NCI-H2107 (cell line): ENCODE measurements at places on chromosomes 6 and 20.

GRCh38 chr6:148523551-148523950 lies 180.9 kb downstream of the SASH1 start:
- DNase-seq = no peak

DNA sequence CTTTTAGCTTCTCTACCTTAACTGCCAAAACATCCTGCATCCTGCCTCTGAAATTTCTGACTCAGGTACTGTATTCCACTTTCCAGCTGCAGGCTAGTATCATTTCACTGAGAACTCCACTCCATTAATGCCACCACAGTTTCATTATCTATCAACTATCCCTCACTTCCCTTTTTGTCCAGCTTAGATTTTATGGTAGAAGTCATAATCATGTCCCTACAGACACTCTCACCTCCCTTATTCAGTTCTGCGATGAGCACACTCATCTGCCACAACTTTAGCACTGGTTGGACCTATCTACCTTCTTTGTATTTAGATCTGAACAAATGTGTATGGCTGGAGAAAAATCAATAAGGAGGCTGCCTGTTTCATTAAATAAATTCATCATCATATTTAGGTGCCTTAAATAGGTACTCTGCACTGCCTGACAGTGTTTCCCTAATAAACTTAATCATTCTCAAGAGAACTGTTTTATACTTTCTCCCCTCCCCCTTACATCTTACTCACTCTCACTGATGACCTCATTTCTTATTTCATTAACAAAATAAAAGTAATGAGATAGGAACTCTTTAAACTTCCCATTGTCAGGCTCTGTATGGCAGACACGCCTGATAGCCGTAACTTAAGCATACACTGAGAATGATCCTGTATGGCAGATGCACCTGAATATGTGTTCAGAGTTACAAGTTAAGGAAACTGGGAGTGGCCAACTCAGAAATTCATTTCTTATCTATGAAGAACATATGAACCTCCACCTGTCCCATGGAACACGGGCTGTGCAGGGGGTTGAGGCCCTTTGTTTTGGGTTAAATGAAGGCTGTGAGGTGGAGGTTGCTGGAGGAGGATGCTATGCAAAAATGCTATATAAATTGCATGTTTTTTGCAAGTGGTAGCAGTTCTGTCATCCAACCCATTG lies 95.3 kb upstream of the MAN1A1 start:
- DNase-seq = no peak

DNA sequence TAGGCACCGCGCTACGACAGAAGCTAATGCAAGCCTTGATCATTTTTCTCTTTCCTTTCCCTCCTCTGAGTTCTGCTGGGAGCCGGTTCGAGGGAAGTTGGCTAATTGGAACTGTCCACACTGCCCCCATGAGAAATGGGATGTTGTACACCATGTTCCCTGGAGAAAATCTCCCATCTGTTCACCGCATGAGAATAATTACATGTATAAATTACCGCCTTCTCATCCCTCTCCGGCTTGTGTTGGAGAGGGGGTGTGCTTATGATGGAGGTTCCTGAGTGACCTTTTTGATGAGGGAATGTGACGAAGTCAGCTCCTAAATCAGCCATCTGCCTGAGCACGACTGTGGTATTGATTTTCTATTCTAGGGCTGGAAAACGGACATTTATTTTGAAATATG lies 320.2 kb upstream of the SULF2 start:
- no peak for DNase-seq

DNA sequence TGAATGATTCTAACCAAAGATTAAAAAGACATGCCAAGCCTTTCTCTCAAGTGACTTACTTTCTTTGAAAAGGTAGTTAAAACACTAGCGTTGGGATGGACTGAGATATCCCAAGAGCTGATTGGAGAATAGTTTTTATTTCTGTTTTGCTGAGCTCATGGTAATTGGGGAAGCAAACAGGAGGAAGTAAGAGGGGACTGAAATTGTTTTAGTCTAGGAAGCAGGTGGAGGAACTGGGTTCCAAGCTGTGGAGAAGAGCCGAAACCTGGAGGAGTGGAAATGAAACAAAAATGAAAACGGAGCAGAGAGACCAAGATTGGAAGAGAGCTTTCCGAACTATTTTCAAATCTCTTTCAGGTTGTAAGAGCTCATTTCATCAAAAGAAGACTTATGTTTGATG lies 59.9 kb upstream of the TENT5A start:
- DNase-seq = no peak

- no peak for DNase-seq
Observed at GRCh38 chr6:129100164-129100563, 217.2 kb downstream of the LAMA2 start.

DNA sequence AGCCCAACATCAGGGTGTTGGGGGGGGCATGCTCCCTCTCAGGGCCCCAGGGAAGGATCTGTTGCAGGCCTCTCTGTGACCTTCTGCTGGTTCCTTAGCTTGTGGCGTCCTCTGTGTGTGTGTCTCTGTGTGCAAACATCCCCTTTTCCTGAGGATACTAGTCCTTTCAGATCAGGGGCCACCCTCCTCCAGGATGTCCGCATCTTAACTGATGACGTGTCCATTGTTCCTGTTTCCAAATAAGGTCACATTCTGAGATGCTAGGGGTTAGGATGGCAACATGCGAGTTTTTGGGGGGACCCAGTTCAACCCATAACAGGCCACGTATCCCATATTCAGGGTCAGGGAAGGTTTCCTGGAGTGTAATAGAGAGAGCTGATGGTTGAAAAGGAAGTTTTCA lies 40.9 kb downstream of the GMPR start:
- no peak for DNase-seq

GRCh38 chr6:163588220-163588919 lies 173.9 kb downstream of the QKI start:
- DNase-seq = no peak

GRCh38 chr6:166567107-166567506 lies 19.4 kb downstream of the RAMACL start:
- no peak for DNase-seq

DNA sequence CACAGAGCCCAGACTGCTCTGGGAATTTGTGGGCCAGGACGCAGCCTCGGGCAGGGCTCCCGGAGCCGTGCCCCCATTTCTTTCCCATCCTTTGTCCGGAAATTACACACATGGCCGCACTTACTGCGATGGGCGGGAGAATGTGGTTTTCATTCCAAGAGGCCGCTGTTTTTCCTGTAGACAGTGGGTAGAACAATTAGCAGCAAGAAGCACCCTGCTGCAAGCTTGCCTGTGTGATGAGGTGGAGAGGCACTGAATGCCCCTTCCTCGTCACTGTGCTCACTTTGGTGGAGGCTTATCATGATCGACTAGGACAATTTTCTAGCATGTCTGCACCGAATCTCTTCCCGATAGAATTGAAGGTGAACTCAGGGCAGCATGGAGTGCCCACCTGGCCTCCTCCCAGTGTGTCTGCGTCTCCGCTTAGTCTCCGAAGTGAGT lies 102.8 kb downstream of the DACT2 start:
- no peak for DNase-seq

- DNase-seq = no peak
Observed at GRCh38 chr6:35059596-35060345, 81.4 kb downstream of the TCP11 start.

GRCh38 chr6:44004625-44005506 lies 122.4 kb downstream of the MRPL14 start:
- DNase-seq = no peak

- no peak for DNase-seq
Observed at GRCh38 chr6:90424580-90424979, 127.9 kb upstream of the BACH2 start.

GRCh38 chr6:117550618-117551242 lies 51.6 kb downstream of the GOPC start:
- no peak for DNase-seq

GRCh38 chr6:113068570-113068969 lies 721.4 kb downstream of the RFPL4B start:
- no peak for DNase-seq

DNA sequence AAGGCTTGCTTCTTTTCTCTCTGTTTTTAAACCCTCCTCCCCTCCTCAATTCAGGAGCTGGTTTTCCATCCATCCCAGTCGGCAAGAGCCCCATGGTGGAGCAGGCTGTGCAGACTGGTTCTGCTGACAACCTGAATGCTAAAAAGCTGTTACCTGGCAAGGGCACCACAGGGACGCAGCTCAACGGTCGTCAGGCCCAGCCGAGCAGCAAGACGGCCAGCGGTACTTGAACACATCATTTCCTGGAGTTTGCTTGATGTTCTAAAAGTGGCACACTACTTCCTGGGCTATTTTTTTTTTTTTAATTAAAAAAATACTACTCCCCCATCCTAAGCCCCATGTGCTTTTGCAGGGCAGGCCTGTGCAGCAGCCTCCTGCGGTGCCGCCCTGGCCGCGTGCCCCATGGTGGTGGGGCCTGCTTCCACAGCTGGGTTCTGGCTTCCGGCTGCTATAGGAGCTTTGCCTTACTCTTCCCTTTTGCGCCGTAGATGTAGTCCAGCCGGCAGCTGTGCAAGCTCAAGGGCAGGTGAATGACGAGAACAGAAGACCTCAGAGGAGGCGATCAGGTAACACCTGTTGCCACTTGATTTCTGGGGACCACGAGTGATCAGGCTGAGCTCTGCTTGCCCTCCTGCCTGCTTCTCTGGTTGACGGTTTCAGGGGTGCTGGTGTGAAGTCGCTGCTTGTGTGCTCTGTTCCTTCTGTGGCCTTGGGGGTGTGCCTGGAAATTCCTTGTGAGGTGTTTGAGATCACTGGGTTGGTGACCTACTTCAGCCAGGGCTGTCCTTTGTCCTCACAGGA lies 7.7 kb downstream of the LSM14B start:
- no peak for DNase-seq

GRCh38 chr20:49851991-49852390 lies 39.4 kb downstream of the SLC9A8 start:
- no peak for DNase-seq

GRCh38 chr6:38239719-38240451 lies 399.8 kb downstream of the BTBD9 start:
- DNase-seq = no peak

DNA sequence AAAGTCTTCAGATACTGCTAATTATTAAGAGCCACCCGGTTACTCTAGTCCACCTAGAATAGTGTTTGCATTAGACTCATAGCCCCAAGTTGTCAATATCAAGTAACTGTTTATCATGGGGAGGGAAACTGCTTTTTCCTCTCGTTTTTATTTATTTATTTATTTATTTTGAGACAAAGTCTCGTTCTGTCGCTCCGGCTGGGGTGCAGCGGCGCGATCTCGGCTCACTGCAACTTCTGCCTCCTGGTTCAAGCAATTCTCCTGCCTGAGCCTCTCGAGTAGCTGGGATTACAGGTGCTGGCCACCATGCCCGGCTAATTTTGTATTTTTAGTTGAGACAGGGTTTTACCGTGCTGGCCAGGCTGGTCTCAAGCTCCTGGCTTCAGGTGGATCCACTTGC lies 16.1 kb upstream of the CCDC170 start:
- no peak for DNase-seq

GRCh38 chr20:9668381-9668780 lies 154.0 kb downstream of the LAMP5 start:
- DNase-seq = no peak

DNA sequence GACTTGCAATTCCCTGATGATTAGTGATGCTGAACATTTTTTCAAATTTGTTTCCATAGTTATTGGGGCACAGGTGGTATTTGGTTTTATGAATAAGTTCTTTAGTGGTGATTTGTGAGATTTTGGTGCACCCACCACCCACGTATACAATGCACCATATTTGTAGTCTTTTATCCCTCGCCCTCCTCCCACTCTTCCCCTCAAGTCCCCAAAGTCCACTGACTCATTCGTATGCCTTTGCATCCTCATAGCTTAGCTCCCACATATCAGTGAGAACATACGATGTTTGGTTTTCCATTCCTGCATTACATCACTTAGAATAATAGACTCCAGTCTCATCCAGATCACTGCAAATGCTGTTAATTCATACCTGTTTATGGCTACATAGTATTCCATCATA lies 167.3 kb downstream of the MYLK4 start:
- DNase-seq = no peak

DNA sequence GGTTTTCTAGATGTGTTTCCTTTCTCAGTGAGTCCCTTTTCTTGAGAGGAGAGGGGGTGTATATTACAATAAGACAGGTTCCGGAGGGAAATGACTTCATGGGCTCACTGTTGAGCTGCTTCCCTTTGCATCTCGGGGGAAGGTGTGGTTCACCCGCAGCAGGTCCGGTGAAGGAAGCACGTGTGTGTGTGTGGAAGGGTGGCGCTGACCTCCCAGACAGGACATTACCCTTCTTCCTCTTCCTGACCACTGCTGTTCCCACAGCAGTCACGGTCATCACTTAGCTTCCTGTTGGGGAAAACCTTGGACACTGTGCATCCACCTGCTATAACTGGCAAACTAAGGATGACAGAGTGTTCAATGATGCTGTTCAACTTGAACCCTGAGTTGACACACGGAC lies 83.6 kb downstream of the PLEKHG1 start:
- no peak for DNase-seq

GRCh38 chr6:33313105-33313708 lies 671 bp downstream of the TAPBP start:
- DNase-seq = no peak

- DNase-seq = no peak
Observed at GRCh38 chr20:61933951-61934715, 131.5 kb downstream of the TAF4 start.

DNA sequence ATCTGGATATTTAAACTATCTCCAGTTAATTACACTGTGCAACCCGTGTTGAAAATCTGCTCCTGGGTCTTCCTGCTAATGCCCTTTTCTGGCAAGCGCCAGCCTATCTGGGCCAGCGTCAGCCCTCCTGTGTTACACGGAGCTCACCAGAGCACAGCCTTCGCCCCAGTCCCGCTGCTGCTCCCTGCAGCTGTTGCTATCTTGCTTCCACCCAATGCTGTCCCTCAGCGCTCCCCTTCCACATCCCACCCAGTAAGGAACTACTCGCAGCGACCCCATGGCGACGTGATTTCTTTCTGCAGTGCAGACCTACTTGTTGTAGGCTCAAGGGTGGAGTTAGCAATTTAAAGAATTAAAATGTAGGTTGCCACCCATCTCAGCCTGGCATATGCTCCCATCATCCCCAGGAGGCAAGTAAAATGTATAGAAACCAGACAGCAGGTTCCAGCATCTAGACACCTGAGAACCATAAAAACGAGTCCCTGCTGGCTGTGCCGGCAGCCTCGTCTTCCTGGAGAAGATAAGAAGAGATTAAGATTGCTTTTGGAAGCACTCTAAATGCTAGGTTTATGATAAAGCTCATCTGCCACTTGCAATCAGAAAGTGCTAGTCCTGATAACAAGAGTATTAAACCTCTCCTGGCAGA lies 254.3 kb upstream of the FOXQ1 start:
- DNase-seq = no peak

DNA sequence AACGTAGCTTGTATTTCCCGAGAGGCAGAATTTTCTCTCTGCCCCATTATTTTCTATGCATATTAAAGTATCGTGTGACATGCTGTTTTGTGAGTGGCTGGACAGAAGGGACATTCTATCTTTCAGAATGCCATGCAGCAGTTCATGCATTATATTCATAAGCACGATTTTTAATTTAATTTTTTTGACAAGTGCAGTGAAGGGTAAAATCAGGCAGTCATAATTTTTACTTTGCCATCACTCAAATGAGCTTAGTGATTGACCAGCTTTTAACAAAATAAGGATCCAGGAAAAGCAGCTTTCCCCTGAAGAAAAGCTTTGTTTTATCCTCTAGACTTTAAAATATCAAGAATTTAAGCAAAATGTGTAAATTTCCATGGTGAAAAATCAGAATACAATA lies 673.3 kb downstream of the KIF16B start:
- no peak for DNase-seq

- no peak for DNase-seq
Observed at GRCh38 chr6:144405163-144405562, 120.0 kb downstream of the UTRN start.

- no peak for DNase-seq
Observed at GRCh38 chr6:121616406-121616805, 181.0 kb downstream of the GJA1 start.

GRCh38 chr6:79249136-79249535 lies 14.7 kb upstream of the HMGN3 start:
- no peak for DNase-seq
